ENCODE measurements at places on chromosomes 11 and 22. TPM values are rescaled to one million over a fixed set of nuclear protein-coding genes. Genes with fewer than 3 reads are reported as not detected.

The IGLL5 gene
- not detected for polyA plus RNA-seq

The YPEL1 gene
- 2.1 TPM for polyA plus RNA-seq

The CBLIF gene
- not detected for polyA plus RNA-seq

The SMIM35 gene
- polyA plus RNA-seq = not detected

The HPX gene
- not detected for polyA plus RNA-seq

The VPREB1 gene
- polyA plus RNA-seq = not detected

The RCOR2 gene
- polyA plus RNA-seq = not detected

The LSP1 gene
- polyA plus RNA-seq = 6.2 TPM

The RASD2 gene
- not detected for polyA plus RNA-seq

The IFITM5 gene
- polyA plus RNA-seq = not detected

The NPAS4 gene
- polyA plus RNA-seq = not detected

The RNF121 gene
- 4.5 TPM for polyA plus RNA-seq

The C22orf42 gene
- polyA plus RNA-seq = not detected

The MOGAT2 gene
- polyA plus RNA-seq = not detected

The MAPK8IP2 gene
- 5.1 TPM for polyA plus RNA-seq

The MUC6 gene
- polyA plus RNA-seq = not detected

The MS4A6A gene
- not detected for polyA plus RNA-seq

The ATM gene
- 40.7 TPM for polyA plus RNA-seq

The NFAM1 gene
- 0.21 TPM for polyA plus RNA-seq

The RIMBP3C gene
- polyA plus RNA-seq = not detected

The MS4A12 gene
- polyA plus RNA-seq = not detected

The FGF19 gene
- polyA plus RNA-seq = not detected

The THRSP gene
- not detected for polyA plus RNA-seq

The SLC22A12 gene
- polyA plus RNA-seq = not detected

The PARVB gene
- polyA plus RNA-seq = 2.6 TPM

The SERHL2 gene
- polyA plus RNA-seq = 19.8 TPM
